ENCODE measurements at places on chromosomes 11 and 22.

- no peaks in the 10 kb centered on the region for H3K36me3 ChIP-seq
- H3K27me3 ChIP-seq: peaks cover 88% of the 10 kb centered on the region
- peaks cover 6% of the 10 kb centered on the region for H3K4me1 ChIP-seq
Observed at GRCh38 chr22:26172389-26172990, 3.2 kb downstream of the SEZ6L start.

- no peaks in the 10 kb centered on the region for H3K27me3 ChIP-seq
- no peak overlapping the region for H3K27ac ChIP-seq
- no peak overlapping the region for H3K4me3 ChIP-seq
- peaks cover 23% of the 10 kb centered on the region for H3K36me3 ChIP-seq
- no peaks in the 10 kb centered on the region for H3K4me1 ChIP-seq
- DNase-seq: no peak
Observed at GRCh38 chr11:3093281-3094191, 36.3 kb upstream of the CARS1 start.

- no peak overlapping the region for H3K27ac ChIP-seq
- H3K27me3 ChIP-seq: no peaks in the 10 kb centered on the region
- H3K36me3 ChIP-seq: peaks cover 2% of the 10 kb centered on the region
Observed at GRCh38 chr11:108751444-108751843, 86.6 kb downstream of the DDX10 start.

DNA sequence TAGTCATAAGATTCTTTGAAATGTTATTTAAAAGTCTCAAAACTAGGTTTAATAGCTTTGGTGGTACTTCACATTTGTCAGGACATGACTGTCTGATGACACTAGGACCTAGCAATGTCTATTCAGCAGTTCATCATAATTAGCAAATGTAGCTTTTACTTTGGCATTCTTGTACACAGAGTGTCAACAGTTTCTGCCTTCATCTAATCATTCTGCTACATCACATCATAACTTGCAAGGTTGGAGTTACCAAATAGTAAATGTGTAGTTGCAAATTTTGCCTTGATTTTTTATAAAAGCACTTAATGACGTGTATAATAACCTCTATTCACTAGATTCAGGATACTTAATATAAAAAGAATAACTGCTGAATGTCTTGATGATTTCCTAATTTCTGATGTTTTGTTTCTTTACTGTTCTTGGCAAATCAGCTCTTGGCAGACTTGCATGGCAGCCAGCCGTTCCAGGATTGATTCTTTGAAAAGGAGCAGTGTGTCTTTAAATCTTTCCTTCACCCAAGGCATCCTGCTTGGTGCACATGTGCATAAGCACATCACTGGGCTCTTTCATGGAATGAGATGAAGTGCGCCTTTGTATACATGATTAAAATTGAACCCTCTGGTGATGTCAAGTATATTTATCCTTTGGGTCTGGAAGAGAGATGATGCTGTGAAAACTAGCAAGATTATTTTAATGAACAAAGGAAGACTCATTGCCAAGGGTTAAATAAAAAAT lies 12.2 kb downstream of the FBXO7 start:
- peaks cover 37% of the 10 kb centered on the region for H3K36me3 ChIP-seq
- DNase-seq: no peak
- no peaks in the 10 kb centered on the region for H3K4me1 ChIP-seq
- H3K27ac ChIP-seq: no peak overlapping the region
- no peaks in the 10 kb centered on the region for H3K27me3 ChIP-seq
- H3K4me3 ChIP-seq: no peak overlapping the region

GRCh38 chr22:35593891-35594470 lies 23.1 kb downstream of the MB start:
- no peaks in the 10 kb centered on the region for H3K27me3 ChIP-seq
- H3K4me3 ChIP-seq: no peak overlapping the region
- H3K36me3 ChIP-seq: no peaks in the 10 kb centered on the region
- DNase-seq: no peak
- no peak overlapping the region for H3K27ac ChIP-seq

- H3K27ac ChIP-seq: peak overlapping the region; percentile 64
- no peak overlapping the region for H3K4me3 ChIP-seq
- H3K27me3 ChIP-seq: no peaks in the 10 kb centered on the region
Observed at GRCh38 chr11:126419801-126420697, 64.6 kb downstream of the ST3GAL4 start.

- H3K27me3 ChIP-seq: peaks cover 2% of the 10 kb centered on the region
- no peaks in the 10 kb centered on the region for H3K36me3 ChIP-seq
- no peak overlapping the region for H3K27ac ChIP-seq
- DNase-seq: no peak
- H3K4me1 ChIP-seq: peaks cover 6% of the 10 kb centered on the region
Observed at GRCh38 chr22:49211176-49211575, 616.5 kb downstream of the BRD1 start.

- no peaks in the 10 kb centered on the region for H3K27me3 ChIP-seq
- H3K4me3 ChIP-seq: peak overlapping the region; percentile 86
- no peak for DNase-seq
- peak overlapping the region; percentile 99 for H3K27ac ChIP-seq
Observed at GRCh38 chr22:17637490-17638181, 921 bp upstream of the BCL2L13 start.

DNA sequence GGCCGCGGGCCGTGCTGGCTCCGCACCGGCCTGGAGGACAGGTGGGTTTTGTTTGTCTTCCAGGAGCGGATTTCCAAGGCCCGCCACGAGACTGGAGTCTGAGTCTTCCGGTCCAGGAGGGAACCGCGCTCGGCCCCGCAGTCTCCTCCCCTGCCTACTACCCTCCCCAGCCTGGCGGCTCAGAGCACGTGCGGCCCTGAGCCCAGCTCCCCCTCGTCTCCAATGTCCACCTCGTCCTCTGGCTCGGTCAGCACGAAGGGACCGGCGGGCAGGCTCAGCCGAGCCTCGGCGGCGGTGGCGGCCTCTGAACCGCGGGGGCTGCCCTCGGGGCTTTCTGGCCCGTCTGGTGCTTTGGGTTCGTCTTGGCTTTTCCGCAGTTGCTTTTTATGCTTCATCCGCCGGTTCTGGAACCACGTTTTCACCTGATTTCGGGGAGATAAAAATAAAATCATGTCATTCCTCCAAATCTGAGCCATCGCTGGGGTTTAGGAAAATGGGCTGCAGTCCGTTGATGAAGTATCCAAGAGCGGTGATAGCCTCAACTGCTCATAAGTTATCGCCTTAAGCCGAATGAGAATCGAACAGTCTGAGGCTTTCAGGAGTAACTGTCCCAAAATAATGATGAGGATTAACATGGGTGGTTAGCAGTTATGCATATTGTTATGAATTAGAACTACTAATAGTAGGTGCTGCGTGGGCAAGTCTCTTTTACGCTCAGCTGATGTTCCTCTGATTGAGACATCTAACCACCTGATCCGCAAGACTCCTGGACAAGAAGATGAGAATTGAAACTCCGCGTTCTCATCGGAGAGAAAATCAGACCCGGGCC lies 4.0 kb downstream of the BSX start:
- H3K4me3 ChIP-seq: no peak overlapping the region
- H3K27me3 ChIP-seq: peaks cover 99% of the 10 kb centered on the region
- DNase-seq: no peak
- peaks cover 3% of the 10 kb centered on the region for H3K36me3 ChIP-seq

GRCh38 chr11:88303037-88303436 lies 34.5 kb downstream of the CTSC start:
- peaks cover 75% of the 10 kb centered on the region for H3K36me3 ChIP-seq
- peaks cover 21% of the 10 kb centered on the region for H3K4me1 ChIP-seq
- no peak overlapping the region for H3K27ac ChIP-seq
- H3K4me3 ChIP-seq: no peak overlapping the region
- no peaks in the 10 kb centered on the region for H3K27me3 ChIP-seq
- DNase-seq: no peak

GRCh38 chr22:41078931-41079330 lies 13.5 kb upstream of the EP300 start:
- no peak for DNase-seq
- no peaks in the 10 kb centered on the region for H3K36me3 ChIP-seq
- no peak overlapping the region for H3K27ac ChIP-seq
- no peaks in the 10 kb centered on the region for H3K27me3 ChIP-seq
- H3K4me3 ChIP-seq: no peak overlapping the region

GRCh38 chr11:85810871-85811611 lies at the start of gene SYTL2:
Gene SYTL2, minus strand, starts transcription at chr11:85811141. Its CDS starts 53,416 bp downstream, at chr11:85757725.
- peaks cover 23% of the 10 kb centered on the region for H3K27me3 ChIP-seq
- peak within 1 kb of the TSS; percentile 70 for H3K4me3 ChIP-seq
- H3K27ac ChIP-seq: no peak within 1 kb of the TSS

GRCh38 chr11:17983569-17983968 lies 29.3 kb downstream of the SERGEF start:
- H3K4me3 ChIP-seq: no peak overlapping the region
- no peaks in the 10 kb centered on the region for H3K27me3 ChIP-seq
- H3K36me3 ChIP-seq: peaks cover 21% of the 10 kb centered on the region
- H3K4me1 ChIP-seq: no peaks in the 10 kb centered on the region
- H3K27ac ChIP-seq: no peak overlapping the region

DNA sequence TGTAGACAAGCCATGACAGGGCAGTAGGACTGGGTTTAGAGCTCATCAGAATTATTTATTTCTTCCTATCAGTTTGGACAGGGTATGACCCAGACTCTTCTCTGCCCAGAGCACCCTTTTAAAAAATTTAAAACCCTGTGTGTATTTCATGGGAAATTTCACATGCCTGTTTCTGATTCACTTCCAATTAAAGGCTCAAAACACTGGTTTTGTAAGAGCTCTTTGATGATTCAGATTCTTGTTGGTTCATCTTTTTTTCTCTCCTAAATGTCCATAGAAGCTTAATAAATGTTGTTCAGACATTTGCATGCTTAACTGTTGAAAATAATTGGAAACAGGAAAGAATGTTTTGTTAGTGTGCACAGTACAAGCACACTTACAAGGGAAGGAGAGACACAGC lies 13.8 kb downstream of the FLI1 start:
- no peak overlapping the region for H3K27ac ChIP-seq
- H3K4me1 ChIP-seq: peaks cover 3% of the 10 kb centered on the region
- H3K27me3 ChIP-seq: peaks cover 39% of the 10 kb centered on the region
- DNase-seq: no peak

GRCh38 chr11:96213500-96213899 lies 129.5 kb downstream of the MAML2 start:
- no peaks in the 10 kb centered on the region for H3K36me3 ChIP-seq
- peaks cover 63% of the 10 kb centered on the region for H3K4me1 ChIP-seq
- no peak for DNase-seq
- no peaks in the 10 kb centered on the region for H3K27me3 ChIP-seq

- no peak overlapping the region for H3K4me3 ChIP-seq
- H3K27ac ChIP-seq: no peak overlapping the region
- peaks cover under 1% of the 10 kb centered on the region for H3K36me3 ChIP-seq
Observed at GRCh38 chr11:120031156-120031555, 106.8 kb downstream of the TRIM29 start.

DNA sequence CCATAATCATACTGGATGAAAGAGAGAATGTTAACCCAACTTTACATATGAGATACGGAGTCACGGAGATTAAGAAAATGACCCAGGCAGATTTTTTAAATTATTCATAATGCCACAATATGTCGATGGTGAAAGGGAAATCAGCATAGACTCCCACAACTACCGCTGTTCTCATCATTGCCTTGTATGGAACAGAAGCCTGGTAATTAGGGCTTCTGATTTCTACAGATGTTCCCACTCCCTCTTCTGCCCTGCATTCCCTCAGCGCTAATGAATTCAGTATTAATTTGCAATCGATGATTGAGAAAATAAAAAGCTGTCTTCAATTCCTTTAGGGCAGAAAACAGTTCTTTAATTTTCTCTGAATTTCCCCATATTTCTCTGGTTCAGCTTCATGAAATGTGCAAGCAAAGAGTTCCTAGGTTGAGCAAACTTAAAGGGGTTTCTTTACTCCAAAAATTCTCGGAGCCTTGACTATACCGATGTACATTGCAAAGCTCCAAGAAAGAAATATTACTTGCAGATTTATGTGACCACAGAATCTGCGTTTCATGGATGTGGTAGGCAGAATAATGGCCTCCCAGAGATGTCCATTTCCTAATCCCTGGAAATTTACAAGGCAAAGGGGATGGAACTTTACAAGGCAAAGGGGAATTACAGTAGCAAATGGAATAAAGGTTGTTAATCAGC lies 134.9 kb upstream of the ZC3H12C start:
- no peak overlapping the region for H3K27ac ChIP-seq
- no peaks in the 10 kb centered on the region for H3K36me3 ChIP-seq
- DNase-seq: no peak
- H3K4me1 ChIP-seq: peaks cover 3% of the 10 kb centered on the region
- no peak overlapping the region for H3K4me3 ChIP-seq

- no peak overlapping the region for H3K27ac ChIP-seq
- DNase-seq: no peak
- no peaks in the 10 kb centered on the region for H3K36me3 ChIP-seq
- no peaks in the 10 kb centered on the region for H3K4me1 ChIP-seq
- no peak overlapping the region for H3K4me3 ChIP-seq
Observed at GRCh38 chr11:81098471-81098870, 1635.2 kb downstream of the FAM181B start.

DNA sequence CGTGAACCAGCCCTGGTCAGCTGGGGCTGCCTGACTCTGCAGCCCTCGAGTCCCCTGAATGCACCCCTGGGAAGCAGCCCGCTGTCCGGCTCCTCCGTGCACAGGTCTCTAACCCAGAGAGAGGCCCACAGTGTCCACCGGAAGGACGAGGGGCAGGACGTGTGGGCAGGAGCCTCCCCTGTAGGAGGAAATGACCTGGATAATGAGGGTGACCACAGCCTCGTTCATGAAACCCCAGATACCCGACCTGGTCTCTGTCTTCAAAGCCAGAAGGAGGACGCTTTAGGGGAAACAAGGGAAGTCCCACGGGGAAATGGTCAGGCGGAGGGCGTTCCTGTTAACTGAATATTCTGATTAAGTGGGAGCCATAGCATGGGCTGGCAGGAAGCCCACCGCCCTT lies 23.3 kb downstream of the LIF start:
- DNase-seq: no peak
- H3K36me3 ChIP-seq: no peaks in the 10 kb centered on the region
- peaks cover 17% of the 10 kb centered on the region for H3K4me1 ChIP-seq
- peak overlapping the region; percentile 66 for H3K27ac ChIP-seq

GRCh38 chr11:36822829-36823228 lies 224.8 kb upstream of the RAG2 start:
- DNase-seq: no peak
- H3K4me3 ChIP-seq: no peak overlapping the region

DNA sequence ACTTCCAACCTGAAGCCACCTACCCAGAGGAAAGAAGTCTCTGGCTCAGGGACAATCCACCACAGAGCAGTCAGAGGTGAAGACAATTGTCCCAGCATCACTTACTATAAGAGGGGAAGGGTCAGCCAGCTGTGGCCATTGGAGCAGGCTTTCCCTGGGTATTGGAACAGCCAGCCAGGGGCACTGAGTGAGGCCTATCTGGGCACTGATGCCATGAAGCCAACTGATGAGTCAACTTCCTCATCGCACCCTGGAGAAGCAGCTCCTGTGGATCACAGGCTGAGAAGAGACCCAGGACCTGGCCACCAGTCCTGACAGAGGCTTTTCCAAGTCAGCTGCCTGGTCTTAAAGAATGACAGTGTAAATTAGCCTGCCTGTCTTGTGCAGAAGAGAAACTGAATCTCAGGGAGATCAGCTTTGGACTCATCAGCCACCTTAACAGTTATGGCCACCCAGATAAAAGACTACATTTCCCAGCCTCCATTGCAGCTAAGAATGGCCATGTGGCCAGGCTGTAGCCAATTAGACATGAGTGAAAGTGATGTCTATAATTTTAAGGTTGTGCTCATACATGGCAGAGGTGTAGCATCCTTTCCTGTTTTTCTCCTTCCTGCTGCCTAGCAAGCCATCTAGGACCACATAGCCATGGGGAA lies 19.0 kb downstream of the CHST1 start:
- no peaks in the 10 kb centered on the region for H3K36me3 ChIP-seq
- no peak for DNase-seq
- peaks cover 30% of the 10 kb centered on the region for H3K27me3 ChIP-seq
- no peaks in the 10 kb centered on the region for H3K4me1 ChIP-seq

Data from mesothelial cell of epicardium (in vitro differentiated cells).